ENCODE measurements at places on chromosomes 7 and 10.

GRCh38 chr7:87206361-87206760 lies 13.2 kb downstream of the TMEM243 start:
- DNase-seq, result no peak

- no peak for DNase-seq
Measured at GRCh38 chr10:71854031-71854430, 3.0 kb upstream of the PSAP start.

DNA sequence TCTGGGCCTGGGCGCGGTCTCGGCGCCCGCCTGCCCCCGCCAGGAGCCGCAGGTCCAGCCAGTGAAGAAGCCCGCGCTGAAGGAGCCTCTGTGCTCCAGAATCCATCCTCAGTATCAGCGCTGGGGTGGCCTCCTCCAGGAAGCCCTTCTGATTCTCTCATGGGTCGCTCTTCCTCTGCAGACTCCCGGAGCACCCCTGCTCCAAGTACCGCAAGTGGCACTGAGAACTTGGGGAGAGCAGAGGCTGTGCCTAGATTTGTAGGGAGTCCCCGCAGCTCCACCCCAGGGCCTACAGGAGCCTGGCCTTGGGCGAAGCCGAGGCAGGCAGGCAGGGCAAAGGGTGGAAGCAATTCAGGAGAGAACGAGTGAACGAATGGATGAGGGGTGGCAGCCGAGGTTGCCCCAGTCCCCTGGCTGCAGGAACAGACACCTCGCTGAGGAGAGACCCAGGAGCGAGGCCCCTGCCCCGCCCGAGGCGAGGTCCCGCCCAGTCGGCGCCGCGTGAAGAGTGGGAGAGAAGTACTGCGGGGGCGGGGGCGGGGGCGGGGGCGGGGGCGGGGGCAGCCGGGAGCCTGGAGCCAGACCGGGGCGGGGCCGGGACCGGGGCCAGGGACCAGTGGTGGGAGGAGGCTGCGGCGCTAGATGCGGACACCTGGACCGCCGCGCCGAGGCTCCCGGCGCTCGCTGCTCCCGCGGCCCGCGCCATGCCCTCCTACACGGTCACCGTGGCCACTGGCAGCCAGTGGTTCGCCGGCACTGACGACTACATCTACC lies at the start of gene ALOX5:
ALOX5 (plus strand) TSS at position 641 of the 774 bp plus-strand sequence; CDS start at position 705, 64 bp downstream.
- DNase-seq, result no peak

- peak; percentile 17 for DNase-seq
Measured at GRCh38 chr7:47757921-47758411, 176.1 kb upstream of the TNS3 start.

DNA sequence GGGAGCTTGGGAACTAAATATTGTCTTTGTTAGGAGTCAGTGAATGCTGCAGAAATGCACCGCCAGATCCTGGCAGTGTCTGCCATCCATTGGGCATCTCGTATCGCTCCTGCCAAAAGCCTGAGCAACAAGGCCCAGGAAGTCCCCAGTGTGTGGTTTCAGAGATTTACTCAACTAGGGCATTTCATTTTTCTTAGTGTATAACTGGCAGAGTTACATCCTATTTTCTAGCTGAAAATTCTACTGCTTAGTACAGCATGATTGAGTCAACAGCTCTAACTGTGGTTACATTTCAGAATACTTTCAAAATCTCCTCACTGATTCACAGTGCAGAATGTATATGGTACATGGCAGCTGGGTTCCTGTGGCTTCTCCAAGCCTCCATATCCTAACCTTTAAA lies 95.8 kb upstream of the CREB5 start:
- no peak for DNase-seq

DNA sequence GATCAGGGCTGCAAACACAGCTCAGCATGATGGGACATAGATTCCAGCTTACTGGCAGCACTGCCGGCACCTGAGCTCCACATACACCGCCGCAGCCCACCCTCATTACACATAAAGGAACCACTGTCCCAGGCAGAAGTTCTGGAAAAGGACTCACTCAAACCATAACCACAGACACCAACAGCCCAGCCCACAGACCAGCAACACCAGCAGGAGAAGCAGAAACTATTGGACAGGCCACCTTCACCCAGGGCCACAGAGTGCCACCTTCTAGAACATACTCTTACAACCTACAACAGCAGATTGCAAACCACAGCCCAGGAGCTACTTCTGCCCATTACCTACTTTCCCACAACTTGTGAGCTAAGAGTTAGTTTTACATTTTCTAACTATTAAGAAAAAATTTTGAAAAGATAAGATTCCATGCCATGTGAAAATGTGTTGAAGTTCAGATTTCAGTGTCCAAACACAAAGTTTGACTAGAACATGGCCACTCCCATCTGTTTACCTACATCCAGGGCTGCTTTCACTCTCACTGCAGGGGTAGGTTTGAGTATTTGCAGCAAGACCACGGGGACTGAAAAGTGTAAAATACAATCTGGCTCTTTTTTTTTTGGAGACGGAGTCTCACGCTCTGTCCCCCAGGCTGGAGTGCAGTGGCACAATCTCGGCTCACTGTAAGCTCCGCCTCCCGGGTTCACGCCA lies 153.0 kb downstream of the TNS3 start:
- no peak for DNase-seq

Measured in keratinocyte (primary cell).